Activated naive CD4-positive, alpha-beta T cell (primary cell): ENCODE measurements at places on chromosomes 1 and 21.

- no peak for DNase-seq
Measured at GRCh38 chr21:35420656-35421055, 371.6 kb upstream of the RUNX1 start.

DNA sequence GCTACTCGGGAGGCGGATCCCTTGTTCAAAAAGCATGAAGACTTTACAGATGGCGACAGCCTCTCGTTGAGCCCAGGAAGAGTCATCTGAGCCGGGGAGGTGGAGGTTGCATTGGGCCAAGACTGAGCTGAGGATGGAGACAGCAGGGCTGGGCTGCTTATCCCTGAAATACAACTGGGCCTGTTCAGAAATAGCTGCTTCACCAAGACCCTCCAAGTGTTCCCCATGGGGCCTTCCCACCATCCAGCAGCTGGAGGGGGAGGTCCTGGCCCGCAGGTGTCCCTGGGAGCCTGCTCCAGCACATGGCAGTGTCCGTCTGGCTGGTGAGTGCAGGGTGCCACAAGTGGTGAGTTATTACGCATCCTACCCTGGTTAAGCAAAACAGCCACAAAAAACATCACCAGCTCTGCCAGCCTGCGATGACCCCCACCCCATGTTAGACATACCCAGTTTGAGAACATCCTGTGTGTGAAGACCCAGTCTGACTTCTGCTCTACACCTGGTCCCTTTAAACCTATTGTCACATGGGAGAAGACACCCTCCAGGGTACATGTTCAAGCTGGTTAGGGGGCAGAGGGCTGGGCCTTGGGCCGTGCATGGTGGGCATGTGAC, 93.1 kb upstream of the TMPRSS2 start:
- DNase-seq, result no peak

- no peak for DNase-seq
Measured at GRCh38 chr21:26117324-26117971, 53.1 kb downstream of the APP start.

GRCh38 chr1:245060684-245061374, 94.0 kb upstream of the KIF26B start:
- DNase-seq, result no peak

DNA sequence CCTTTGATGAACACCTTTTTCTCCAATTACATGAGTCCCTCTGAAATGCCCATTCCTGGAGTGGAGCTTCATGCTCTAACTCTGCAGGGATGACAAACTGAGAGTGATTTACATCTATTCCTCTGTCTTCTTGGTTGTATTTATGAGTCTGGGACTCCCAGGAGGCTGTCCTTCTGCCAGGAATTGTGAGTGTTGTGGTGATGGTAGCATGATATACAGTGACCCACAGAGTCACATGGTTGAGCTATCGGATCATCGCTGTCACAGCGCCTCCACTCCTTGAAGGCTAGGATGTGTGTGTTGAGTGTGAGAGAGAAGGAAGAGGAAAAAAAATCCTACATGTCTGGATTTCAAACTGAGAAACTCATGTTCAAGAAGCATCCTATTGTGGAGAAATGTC, 163.4 kb upstream of the CACNA1E start:
- DNase-seq, result no peak

DNA sequence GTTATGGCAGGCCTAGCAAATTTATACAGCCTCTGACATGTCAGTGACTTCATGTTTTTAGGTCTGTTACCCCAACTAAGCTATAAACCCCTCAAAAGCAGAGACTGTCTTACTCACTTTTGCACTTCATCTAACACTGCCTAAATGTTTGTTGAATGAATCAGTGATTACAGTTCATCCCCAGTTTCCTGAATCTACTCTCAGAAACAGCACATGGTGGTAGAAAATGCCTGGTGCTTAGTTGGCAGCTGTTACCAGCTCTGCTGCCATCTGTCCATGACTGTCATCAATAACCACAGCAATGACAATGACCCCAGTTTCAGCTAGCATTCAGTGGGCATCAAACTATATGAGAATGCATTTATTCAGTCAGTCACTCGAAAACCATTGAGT, 110.5 kb upstream of the SERBP1 start:
- no peak for DNase-seq
